ENCODE measurements at places on chromosomes 3 and 15. TPM values are rescaled to one million over a fixed set of nuclear protein-coding genes. Genes with fewer than 3 reads are reported as not detected.

The WNT5A gene
- total RNA-seq = 3.6 TPM

The TRPC1 gene
- 15.0 TPM for total RNA-seq

The CIP2A gene
- total RNA-seq = 3.3 TPM

The INKA1 gene
- 1.8 TPM for total RNA-seq

The WDR93 gene
- not detected for total RNA-seq

The C3orf85 gene
- total RNA-seq = not detected

The LEKR1 gene
- 1.3 TPM for total RNA-seq

The FBXW12 gene
- 0.28 TPM for total RNA-seq

The TTLL13 gene
- total RNA-seq = 0.23 TPM

The SPATA12 gene
- total RNA-seq = not detected

The CKMT1B gene
- total RNA-seq = 0.51 TPM

Measured in heart right ventricle (tissue), 16 donors.